ELF-1 (cell line): ENCODE measurements at places on chromosomes 7 and 10.

DNA sequence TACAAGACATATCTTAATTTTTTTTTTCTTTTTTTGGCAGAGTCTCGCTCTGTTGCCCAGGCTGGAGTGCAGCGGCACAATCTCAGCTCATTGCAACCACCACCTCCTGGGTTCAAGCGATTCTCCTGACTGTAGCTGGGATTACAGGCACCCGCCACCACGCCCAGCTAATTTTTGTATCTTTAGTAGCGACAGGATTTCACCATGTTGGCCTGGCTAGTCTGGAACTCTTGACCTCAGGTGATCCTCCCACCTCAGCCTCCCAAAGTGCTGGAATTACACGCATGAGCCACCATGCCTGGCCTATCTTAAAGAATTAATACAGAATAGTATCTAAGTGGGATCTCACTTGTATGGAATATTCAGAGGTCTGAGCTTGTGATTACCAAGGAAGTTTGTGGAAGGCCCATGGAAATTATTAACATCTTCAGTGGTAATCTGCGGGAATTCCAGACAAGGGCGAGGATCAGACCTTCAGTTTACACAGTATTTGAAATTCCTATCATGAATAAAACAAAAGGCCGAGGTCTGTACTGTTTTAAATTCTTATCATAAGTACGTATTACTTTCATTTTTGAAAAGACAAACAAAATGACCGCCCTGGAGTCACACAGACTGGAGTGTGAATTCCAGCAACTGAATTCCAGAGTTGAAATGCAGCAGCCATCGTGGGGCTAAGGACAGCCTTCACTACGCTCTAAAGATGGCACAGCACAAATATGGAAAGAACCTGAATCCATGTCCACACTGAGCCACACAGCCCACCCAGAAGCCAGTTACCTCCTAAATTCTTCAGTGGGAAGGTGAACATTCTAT, 16.7 kb downstream of the GPRIN2 start:
- DNase-seq, result no peak

DNA sequence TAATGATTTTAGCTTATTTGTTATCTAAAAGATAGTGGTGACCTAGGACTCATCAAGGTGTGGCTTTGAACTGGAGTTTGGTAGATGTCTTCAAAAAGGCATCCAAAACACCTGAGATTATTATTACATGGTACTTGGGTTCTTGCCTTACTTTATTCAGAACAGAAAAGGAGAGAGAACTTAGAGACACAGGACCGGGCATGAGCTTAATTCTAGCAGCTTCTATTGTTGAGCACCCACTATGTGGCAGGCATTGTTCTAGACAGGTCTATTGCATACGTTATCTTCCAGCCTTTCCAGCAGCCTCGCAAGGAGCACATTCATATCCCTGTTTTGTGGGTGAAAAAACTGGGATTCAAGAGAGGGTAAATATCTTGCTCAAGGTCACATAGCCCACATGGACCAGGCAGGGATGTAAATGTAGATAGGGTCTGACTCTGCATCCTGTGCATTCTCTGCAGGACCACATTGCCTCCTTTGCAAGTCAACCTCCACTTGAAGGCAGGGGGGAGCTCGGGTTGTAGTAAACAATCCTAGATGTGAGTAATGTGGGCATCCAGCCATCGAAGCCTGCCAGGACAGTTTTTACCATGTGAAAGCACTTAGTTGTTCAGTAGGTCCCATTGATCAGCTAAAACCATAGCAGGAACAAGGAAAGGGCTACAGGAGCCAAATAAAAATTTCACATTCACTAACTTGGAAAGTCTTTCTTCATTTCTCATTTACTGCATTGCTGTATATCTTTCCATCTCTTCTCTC, 551.4 kb downstream of the LRMDA start:
- no peak for DNase-seq

DNA sequence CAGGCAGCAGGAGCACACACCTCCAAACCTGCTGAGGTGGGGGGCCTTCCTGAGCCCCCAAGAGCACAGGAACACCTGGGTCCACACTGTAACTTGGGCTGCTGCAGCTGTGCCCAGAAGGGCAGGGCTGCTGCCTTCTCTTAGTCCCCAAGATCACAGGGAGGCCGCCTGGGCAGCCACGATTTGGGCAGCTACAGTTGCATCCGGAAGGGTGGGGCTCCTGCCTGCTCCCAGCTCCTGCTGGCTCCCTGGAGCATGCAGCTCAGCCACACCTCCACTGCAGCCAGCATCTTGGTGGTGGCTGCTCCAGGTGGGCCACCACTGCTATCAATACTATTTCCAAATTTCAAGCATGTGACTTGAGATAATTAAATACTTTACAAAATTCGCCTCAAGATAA, 38.5 kb upstream of the AGMO start:
- DNase-seq, result no peak

- peak; percentile 74 for DNase-seq
Measured at GRCh38 chr7:112869111-112869774, 79.0 kb upstream of the TMEM168 start.

GRCh38 chr10:124667425-124668345, 76.5 kb downstream of the FAM53B start:
- DNase-seq, result no peak

GRCh38 chr10:118669020-118669791, 73.8 kb upstream of the PRLHR start:
- DNase-seq, result no peak

- DNase-seq, result no peak
Measured at GRCh38 chr10:6518791-6519429, 61.2 kb downstream of the PRKCQ start.

GRCh38 chr7:84568781-84569180, 374.2 kb upstream of the SEMA3A start:
- no peak for DNase-seq

GRCh38 chr10:127851661-127852194, 41.0 kb downstream of the CLRN3 start:
- DNase-seq, result no peak

- no peak for DNase-seq
Measured at GRCh38 chr10:12186323-12186722, 9.4 kb downstream of the NUDT5 start.

GRCh38 chr10:126286256-126286780, 102.0 kb downstream of the ADAM12 start:
- no peak for DNase-seq

DNA sequence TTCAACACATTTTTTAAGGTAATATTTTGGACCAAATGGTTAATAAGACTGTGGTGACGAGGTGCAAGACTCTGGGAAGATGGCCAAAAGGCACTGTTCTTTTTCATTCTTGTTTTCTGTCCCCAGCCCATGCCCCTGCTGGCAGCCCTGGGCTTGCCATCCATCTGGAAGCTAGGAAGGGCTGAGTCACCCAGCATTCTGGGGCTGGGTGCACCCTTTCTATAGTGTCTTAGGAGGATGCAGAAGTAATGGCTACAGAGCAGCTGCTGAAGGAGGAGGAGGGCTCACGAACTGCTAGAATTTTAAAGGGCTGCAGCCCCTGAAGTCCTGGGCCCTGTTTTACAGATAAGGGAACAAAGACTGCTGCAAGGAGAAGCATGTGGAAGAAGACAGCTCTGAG, 42.8 kb upstream of the ZNF32 start:
- no peak for DNase-seq

- DNase-seq, result no peak
Measured at GRCh38 chr10:119333146-119333792, 125.9 kb downstream of the GRK5 start.

DNA sequence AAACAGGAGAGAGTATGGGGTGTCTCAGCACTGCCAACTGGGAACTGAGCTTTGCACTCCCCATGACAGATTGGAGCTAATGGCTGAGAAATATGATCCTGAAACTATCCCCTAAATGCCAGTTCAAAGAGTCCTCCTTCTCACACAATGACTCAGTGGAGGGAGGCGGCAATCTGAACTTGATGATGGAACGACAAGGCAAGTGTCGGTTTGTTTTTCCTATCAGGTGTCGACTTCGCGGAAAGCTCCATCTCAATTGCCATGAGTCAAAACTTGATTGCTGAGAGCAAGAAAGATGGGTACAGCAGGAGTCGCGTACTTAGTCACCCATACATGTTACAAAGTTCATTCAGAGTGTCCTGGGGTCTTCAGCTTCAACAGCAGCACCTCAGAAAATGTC, 52.5 kb downstream of the NPY start:
- DNase-seq, result no peak

DNA sequence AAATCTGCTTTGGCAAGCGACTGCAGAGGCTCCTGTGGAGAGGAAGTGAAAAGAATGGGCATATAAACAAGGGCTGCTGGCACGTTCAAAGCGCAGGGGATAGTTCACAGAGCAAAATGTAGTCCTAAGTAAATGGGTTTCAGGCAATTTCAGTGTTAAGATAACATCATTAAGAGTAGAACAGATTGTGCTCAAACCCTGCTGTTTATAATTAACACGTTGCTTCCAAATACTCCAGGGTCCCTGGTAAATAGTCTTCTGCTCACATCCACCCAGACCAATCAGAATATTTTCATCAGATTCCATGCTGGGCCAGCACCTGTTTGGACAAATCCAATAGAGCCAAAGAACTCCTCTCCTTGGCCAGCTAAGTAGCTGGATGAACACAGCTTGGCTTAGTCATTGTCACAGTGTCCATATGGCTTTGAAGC, 81.4 kb downstream of the ORC5 start:
- no peak for DNase-seq

GRCh38 chr7:136002802-136003201, 25.6 kb upstream of the MTPN start:
- DNase-seq, result no peak

GRCh38 chr10:6204063-6204340, 1.3 kb downstream of the PFKFB3 start:
- DNase-seq, result peak; percentile 47

- DNase-seq, result peak; percentile 8
Measured at GRCh38 chr7:37833107-37833817, 15.1 kb upstream of the NME8 start.

DNA sequence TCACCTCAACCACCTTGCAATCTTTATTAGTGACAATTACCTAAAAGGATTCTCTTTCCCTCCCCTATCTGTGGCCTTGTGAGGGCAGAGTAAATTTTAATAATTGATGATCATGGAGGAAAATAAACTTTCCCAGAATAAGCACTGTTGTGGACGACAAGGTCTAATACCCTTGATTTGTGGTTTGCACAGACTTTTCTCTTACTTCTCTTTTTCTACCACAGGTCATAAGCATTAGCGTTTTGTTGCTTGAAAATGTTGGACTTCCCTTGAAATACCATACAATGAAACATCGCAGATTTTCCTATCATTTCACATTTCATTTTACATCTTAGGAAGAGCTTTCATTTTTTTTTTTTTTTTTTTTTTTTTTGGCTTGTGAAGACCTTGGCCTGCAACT, 188.1 kb upstream of the TMEM72 start:
- no peak for DNase-seq

DNA sequence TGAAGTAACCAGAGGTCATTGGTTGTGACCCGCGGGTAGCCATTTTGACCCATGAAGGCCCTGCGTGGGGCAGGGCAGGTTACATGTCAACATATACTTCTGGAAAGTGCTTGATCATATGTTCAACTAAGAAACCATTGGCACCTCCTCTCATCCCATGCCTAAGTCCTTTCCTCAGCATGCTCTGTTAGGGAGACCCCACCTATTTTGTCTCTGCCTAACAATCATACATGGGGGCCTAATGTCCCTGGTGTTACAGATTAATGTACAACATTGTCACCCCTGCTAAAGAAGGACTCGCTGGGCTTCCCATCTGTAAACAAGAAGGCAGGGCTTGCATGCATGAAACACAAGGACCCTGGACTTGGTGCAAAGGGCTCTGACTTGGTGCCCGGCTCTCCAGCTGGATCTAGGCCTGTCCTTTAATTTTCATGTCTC, 133.7 kb upstream of the TNS3 start:
- DNase-seq, result no peak

- DNase-seq, result no peak
Measured at GRCh38 chr7:102415685-102416225, 17.6 kb upstream of the ORAI2 start.

DNA sequence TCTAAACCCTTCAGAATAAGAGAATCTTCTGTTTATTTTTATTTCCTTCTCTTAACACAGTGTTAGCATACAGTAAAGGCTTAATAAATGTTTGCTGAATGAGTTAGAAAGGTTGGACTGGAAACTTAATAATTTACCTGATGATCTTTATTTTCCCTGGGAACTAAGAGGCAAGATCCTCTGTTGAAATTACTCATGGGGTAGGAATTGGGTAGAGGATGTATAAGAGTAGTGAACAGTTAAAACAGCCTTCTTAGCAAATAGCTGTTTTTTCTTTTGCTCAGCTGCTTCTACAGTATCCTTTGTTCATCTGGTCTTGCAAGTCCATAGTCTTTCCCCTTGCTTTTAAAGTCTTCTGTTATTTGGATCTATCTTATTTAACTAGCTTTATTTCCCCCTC, 80.0 kb downstream of the AKAP9 start:
- DNase-seq, result no peak

GRCh38 chr10:95264227-95265051, 26.4 kb downstream of the PDLIM1 start:
- peak; percentile 74 for DNase-seq

- DNase-seq, result no peak
Measured at GRCh38 chr7:95589031-95589430, 7.3 kb downstream of the PDK4 start.

- no peak for DNase-seq
Measured at GRCh38 chr10:89389254-89389653, 3.2 kb upstream of the IFIT1 start.

DNA sequence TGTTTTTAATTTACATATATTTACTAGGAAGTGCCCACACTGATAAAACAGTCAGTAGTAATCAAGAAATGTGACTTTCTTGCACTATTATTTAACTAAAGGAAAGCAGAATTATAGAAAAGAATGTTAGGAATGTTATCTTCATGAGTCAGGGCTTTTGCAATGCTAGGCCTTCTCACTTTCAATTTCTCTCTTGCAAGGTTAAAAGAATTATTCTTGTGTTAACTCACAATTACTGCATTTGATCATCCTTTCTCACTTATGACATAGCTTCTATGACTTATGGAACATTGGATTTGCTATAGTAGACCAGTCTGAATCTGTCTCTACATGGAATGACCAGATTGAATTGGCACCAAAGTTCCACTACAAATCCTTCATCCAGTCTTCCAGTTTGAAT, 192.4 kb downstream of the SDK1 start:
- DNase-seq, result no peak

DNA sequence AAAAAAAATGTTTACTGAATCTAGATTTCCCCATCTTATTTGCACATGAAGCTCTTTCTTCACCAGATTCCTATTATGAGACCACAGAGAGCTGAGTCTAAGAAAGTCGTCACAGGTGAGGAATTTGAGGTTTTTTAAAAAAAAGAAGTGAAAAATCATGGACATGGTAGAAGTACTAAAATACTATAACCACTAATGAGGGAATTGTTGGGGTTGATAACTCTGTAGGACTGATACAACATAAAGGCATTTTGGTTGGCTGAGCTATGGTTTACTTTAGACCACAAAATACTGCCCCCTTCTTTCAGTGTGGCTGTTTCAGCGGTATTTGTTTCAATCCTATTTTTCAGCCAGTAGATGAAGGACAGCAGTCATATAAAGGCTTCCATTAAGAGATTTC, 1111.3 kb downstream of the TYW1 start:
- DNase-seq, result no peak

DNA sequence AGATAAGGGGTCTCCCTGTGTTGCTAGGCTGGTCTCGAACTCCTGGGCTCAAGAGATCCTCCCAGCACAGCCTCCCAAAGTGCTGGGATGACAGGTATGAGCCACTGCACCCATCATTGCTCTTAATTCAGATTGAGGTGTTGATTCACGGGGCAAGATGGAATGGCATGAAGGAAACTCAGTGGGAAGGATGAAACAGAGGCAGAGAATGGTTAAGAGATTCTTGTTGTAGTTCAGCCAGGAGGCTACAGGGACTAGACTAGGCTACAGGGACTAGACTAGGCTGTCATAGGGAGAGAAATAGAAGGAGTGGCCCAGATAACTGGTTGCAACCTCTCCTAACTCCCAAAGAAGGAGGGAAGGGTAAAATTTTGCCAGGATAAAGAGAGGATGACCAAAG, 48.0 kb downstream of the THNSL1 start:
- no peak for DNase-seq
